Neuronal stem cell (in vitro differentiated cells): ENCODE measurements at places on chromosomes 3 and 15.

DNA sequence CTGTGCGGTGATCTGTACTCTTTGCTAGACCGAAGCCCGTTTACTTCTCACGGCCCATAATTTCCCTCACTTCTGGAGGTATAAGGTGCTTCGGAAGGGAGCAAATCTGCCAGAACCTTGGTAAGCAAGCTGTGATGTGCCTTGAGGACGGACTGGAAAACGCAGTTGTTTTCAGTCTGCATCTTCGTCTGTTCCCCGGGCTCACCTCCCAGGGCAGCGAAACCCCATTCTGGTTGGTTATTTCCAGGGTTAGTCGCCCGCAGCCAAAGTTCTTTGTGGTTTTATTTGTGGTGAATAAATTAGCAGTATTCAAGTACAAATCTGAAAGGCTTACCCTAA lies 401 bp downstream of the RAMAC start:
- DNase-seq = no peak

DNA sequence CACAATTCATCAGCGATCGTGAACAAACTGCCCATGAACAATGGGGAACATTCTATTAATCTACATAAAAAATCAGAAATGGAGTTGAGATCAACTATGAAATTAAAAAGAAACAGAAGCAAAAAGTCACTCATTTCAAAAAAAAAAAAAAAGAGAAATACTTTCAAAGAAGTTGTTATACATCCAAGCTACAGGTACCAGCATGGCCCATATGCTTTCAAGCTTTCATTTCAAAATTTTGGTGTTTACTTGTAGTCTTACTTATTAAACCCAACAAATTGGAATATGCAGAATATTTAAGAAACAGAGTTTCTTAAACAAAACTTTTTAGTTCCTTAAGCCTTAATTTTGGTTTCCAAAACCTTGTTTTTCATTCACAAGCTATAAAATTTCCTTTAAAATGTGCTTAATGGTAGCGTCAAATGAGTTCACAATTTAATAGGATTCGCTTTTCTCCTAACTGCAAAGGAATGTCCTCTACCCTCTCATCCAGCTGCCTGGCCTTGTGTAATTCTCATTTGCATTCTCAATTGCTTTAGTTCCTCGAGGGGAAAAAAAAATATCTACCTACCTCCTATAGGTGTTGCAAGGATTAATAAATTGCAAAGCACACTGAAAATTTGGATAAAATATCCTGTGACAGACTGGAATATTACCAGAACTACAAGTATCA lies 565.2 kb downstream of the ROBO1 start:
- no peak for DNase-seq

GRCh38 chr3:22113453-22113852 lies 362.4 kb upstream of the ZNF385D start:
- DNase-seq = no peak

- DNase-seq = no peak
Observed at GRCh38 chr15:88612186-88612796, 8.8 kb upstream of the AEN start.

GRCh38 chr3:115673881-115674280 lies 50.6 kb downstream of the GAP43 start:
- DNase-seq = no peak

GRCh38 chr3:40608091-40608490 lies 83.3 kb downstream of the ZNF621 start:
- DNase-seq = no peak

DNA sequence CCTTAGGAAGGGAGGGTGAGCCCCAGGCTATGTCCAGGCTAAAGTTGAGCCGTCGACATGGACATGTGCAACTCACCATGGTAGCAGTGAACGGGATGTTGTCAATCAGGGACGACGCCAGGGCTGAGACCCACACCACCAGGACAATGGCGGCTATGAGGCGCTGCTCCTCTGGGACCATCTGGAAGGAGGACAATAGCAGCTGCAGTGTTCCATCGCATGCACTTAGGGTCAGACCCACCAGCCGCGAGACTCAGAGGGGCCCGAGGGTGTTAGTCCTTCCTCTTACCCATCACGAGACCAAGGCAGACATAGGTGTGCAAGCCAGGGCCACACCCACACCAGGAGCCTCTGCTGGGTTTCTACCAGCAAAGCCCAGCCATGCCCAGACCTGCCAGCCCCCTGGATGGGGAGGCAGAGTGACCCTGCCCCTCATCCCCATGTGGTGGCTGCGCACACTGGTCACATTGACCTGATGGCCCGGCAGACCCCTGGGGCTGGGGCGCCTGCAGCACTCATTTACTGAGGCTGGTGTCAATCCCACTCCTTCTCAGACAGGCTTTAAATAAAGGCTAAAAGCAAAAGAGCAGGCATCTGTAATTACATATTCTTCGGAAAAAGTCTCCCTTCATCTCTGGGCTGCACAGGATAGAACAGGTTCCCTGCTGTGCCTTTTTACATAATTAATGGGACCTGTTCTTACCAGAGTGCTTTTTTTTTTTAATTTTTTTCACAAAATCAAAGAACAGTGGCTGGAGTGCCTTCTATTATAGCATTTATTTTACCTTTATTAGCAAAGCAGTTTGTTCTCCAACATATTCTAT lies 227.8 kb downstream of the OCA2 start:
- no peak for DNase-seq

- no peak for DNase-seq
Observed at GRCh38 chr3:124584245-124584551, 146.1 kb upstream of the UMPS start.

DNA sequence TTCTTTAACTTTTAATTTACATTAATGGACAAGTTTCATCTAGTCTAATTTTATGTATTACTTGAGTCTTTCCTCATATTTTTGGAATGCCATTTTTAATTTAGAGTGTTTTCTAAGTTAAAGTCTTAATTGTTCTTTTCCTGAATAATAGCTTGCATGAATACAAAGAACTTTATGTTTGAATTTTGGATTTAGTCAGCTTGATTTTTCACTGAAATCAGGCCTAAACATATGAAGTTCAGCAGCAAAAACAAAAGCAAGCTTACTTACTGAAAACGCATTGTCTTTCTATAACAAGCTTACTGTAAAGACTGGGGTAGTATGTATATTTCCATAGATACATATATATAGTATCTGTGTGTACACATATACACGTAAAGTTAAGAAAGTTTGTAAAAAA lies 126.0 kb downstream of the ZBTB20 start:
- no peak for DNase-seq
